ENCODE measurements at places on chromosomes 4 and X.

DNA sequence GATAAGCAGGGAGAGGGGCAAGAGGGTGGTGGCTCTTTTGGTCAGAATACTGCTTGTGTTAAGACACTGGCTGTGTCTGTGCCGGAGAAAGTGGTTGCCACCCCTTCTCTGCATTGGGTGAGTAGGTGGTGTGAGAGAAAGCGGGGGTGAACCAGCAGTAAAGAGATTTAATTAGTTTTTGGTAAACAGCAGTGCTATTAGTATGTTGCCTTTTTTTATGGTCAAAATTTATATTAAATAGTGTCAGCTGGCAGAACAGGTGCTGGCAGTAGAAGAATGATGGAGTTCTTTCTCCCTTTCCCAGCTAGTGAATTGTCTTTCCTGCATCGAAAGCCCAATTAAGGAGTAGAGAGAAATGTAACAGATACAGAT lies 181.6 kb downstream of the LARP7 start:
- no peak for DNase-seq

DNA sequence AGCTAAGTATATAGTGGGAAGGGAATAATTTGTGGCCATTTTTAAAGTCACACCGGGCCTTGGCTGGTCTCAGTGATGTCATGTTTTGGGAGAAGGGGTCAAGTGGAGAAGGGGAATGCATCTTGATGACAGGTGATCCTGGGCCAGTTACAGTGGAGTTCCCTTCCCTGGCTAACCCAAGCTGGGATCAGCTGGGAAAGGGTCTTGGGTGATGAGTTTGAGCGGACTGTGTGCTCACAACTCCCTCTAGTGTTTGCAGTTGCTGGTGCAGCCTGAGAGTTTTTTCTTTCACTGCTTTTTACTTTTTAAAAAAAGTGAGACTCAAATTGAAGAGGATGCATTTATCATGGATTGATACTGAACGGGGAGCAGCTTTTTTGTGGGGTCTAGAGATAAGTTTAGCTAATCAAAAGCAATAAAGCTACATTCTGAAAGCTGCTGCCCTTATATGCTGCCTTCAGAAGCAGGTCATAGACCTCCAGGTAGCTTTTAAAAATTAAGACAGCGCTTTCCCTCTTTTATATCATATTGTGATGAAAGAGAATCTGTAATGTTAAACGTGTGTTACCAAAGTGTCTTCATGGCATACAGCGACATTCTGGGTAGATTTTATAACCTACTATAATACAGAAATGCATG lies 164.7 kb downstream of the DCLK2 start:
- no peak for DNase-seq

DNA sequence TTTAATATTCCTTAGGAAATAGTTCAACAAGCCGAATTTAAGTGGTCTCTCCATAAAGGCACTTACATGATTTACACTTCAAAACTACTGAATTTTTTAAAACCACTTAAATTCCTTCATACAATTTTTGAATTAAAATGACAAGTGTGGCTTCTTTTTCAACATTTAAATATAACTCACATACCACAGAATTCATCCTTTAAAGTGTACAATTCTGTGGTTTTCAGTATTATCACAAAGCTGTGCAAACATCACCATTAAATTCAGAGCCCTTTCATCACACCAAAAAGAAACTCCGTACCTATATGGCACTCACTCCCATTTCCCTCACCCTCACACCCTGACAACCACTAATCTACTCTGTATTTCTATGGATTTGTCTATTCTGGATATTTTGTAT lies 200.9 kb upstream of the MAB21L2 start:
- no peak for DNase-seq

DNA sequence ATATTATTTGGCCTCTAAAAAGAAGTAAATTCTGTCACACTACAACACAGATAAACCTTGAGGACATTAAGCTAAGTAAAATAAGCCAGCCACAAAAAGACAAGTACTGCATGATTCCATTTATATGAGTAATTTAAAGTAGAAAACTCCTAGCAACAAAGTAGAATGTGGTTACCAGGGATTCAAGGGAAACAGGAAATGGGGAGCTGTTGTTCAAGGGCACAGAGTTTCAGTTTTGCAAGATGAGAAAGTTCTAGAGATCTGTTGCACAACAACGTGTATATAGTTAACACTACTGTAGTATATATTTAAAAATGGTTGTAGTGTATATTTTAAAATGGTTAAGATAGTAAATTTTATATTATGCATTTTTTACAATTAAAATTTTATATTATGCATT lies 25.4 kb downstream of the SEC31A start:
- DNase-seq = no peak

DNA sequence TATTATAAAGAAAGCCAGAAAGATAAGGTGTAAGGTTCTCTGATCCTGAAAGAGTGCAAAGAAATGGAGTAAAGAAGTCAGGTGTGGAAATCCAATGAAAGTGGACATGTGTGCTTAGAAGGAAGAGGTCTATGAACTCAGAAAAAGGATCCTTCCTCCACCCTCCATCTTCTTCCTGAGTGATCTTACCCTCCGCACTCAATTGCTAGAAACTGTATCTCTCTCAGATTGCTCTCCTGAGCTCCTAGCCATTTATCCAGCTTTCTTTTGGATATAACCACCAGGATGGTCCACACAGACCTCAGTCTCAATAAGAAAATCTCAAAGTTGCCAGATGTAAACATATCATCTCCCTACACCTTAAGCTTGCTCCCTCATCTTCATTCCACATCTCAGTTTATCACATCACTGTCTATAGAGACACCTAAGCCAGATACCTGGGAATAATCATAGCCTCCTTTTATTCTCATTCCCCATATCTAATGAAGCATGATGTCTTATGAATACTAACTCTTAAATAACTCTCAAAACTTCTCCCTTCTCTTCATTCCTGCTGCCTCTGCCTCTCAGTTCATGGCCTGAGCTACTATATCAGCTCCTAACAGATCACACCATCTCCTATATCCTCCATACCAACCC lies 573 bp downstream of the SERPINA7 start:
- no peak for DNase-seq

DNA sequence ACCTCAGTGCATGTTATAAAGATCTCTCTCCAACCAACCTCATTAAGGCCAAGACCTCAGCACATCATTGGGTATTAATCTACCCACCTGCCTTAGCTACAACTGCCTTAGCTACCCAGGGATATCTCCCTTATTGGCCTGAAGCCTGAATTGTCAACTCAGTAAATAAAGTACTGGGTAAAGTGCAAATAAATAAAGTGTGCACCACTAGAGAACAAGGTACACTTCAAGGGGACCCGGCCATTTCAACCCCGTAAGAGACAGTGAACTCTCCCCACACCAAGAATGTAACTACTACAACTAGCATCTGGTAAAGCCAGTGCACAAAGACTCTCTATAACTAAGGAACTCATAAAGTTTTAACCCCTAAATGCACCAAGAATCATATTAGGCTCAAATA lies 61.7 kb upstream of the POU3F4 start:
- no peak for DNase-seq

- DNase-seq = no peak
Measured at GRCh38 chrX:42544883-42545282, 233.1 kb downstream of the PPP1R2C start.

DNA sequence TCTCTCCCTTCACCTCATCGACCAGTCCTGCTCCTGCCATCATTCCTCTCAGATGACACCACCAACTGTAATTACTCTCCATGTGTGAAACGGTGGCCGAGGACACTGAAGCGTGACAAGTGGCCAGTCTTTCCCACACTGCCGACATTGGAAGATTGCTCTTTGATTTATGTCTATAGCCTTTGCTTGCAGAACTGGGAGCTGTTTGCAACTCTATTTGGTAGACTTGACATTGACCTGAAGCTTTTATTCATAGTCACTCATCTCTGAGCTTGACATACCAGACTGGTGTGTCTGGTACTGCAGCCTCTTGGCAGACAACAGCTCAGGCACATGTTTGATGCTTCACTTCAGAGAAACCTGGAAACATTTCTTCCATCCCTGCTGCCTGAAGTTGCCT lies 121.8 kb upstream of the GALNT7 start:
- no peak for DNase-seq

- DNase-seq = no peak
Measured at GRCh38 chr4:153064571-153064970, 128.4 kb downstream of the FHDC1 start.

GRCh38 chr4:99436976-99437722 lies 2.0 kb upstream of the ADH7 start:
- no peak for DNase-seq

DNA sequence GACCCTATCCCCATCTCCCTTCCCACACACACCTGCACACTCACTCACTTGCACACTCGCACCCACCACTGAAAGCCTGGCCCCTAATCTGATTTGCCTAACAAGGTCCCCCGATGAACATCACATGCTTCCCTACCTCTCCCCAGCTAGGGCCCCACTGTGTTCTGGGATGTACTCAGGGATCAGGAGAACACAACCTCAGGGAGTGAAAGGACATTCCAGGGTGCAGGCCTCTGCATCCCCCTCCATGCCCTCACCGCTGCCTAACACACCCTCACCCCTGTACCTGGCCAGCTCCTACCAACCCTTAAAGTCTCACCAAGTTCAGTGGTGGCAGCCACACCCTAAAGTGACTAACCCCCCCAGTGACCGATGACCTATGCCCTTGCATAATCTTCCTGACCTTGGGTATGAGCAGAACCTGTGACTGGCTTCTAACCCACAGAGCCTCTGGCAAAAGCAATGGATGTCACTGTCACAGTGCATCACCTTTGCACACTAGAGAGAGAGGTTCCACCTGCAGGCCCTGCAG lies 2.4 kb upstream of the AFAP1 start:
- DNase-seq = no peak

DNA sequence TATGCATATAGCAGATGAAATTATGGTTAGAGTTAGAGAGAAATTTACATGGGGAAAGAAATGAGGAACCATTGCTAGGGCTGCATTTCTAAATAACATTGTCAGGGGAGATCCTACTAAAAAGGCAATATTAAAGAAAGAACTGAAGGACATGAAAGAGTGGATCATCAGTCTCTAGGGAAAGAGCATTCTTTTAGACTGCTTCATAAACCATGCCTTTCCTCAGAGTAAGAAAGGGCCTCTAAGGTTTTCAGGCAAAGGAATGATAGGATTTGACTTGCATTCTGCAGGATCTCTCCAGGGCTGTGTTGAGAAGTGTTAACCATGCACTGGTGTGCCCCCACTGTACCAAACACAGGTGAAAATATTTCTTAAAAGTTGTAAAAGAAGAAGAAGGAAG lies 385.4 kb upstream of the MAD2L1 start:
- no peak for DNase-seq

GRCh38 chr4:61934198-61934597 lies 734.1 kb downstream of the ADGRL3 start:
- DNase-seq = no peak

GRCh38 chr4:110492522-110492921 lies 16.6 kb downstream of the ENPEP start:
- DNase-seq = no peak

GRCh38 chr4:70709611-70710205 lies 12.1 kb upstream of the RUFY3 start:
- no peak for DNase-seq

GRCh38 chr4:37197899-37198298 lies 46.6 kb upstream of the NWD2 start:
- DNase-seq = no peak

DNA sequence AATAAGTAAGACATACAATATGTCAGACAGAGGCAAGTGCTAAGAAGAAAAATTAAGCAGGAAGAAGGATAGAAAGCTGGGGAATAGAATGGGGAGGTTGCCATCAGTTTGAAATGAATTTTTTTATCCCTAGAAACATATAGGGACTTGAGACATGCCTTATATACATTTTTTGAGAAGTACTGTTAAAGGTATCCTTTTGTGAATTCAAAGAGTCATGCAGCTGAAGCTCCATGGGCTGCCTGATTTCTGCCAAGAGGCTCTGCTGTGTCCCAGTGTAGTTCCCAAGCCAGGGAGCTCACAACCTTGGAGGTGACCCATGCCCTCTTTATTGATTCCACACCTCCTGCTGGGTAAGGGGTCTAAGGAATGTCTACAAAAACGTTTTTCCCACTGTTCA lies 564.6 kb upstream of the DIPK2B start:
- DNase-seq = no peak

DNA sequence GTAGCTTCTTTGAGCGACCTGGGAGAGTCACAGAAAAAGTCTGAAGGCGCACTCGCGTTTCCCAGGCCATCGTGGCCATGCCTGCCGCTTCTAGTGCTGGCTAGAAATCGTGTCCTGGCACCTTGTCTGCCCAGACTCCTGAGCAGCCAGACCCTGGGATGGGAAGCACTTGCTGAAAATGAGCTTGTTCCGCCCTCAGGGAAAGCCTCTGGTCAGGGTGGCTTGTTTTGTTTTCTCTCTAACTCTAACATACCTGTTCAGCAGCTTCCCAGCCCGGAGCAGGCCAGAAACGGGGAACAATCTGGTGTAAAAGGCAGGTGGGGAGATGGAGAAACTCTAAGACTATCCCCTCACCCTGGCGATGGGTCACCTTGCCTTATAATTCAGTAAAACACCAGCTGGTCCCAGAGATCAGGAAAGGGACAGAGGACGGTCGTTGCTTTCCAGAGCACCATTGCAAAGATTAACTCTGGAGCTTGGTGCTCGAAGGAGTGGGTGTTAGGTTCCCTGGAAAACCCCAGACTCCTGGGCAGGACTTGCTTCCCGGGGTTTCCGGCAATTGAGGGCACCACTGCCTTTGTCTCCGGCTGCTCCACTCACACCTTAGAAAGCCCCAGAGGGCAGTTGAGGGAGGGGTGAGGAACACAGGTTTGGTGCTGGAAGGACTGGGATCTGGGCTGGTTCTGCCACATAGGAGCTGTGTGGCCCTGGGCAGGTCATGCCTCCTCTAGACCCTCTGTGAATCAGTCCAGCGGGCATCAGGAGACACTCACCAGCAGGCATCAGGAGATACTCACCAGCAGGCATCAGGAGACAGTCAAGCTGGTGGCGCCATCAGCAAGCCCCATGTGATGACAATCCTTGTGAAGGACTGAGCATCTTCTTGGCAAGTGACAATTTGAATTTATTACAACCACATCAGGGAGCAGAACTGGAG lies 4.5 kb upstream of the SH3TC1 start:
- DNase-seq = no peak

GRCh38 chr4:15894393-15894792 lies 44.1 kb downstream of the FGFBP1 start:
- no peak for DNase-seq
